ENCODE measurements at places on chromosomes 6 and 20.

DNA sequence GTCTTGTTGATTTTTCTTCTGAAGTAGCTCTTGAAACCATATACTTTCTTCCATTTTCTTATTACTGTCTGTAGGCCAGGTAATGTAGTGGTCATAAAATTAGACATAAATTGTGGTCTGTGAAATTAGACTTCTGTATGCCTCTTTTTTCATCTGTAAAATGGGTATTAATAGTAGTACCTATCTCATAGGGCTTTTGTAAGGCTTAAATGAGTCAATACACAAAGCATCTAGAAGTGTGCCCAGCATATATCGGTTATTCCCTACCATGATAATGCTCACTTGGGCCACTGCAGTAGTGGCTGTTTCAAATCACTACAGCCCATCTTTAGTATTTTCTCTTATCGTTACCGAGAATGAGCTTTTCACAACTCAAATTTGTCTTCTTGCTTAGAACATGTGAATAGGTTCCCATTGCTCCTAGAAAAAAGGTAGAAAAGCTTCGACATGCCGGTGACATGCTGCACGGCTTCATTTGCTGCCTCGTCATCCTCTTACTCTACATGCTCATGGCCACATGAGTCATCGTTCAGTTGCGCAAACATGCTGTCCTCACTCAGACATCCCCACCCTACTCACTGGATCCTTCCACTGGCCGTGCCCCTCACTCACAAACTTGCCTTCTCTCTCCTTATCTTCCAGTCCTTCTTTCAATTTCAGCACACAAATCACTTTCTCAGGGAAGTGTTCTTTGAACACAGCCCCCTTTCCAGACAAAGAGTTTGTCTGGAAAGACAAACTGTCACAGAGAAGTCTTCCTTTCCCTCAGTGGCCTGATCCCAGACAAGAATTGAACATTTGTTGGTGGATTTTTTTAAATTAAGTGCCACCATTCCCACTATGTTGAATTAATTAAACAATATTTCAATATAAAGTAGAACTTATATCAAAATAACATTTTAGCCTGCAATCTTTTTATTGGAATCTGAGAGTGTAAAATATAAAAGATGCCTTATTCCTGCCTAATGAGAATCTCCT is 32.2 kb upstream of the ERVFRD-1 start:
- peak; percentile 77 for DNase-seq

GRCh38 chr20:25083141-25083772 is 1.3 kb upstream of the VSX1 start:
- DNase-seq: no peak

- DNase-seq: peak; percentile 67
Measured at GRCh38 chr6:169620171-169621130, 81.4 kb downstream of the WDR27 start.

GRCh38 chr20:53488775-53489272 is 104.8 kb downstream of the ZNF217 start:
- no peak for DNase-seq

DNA sequence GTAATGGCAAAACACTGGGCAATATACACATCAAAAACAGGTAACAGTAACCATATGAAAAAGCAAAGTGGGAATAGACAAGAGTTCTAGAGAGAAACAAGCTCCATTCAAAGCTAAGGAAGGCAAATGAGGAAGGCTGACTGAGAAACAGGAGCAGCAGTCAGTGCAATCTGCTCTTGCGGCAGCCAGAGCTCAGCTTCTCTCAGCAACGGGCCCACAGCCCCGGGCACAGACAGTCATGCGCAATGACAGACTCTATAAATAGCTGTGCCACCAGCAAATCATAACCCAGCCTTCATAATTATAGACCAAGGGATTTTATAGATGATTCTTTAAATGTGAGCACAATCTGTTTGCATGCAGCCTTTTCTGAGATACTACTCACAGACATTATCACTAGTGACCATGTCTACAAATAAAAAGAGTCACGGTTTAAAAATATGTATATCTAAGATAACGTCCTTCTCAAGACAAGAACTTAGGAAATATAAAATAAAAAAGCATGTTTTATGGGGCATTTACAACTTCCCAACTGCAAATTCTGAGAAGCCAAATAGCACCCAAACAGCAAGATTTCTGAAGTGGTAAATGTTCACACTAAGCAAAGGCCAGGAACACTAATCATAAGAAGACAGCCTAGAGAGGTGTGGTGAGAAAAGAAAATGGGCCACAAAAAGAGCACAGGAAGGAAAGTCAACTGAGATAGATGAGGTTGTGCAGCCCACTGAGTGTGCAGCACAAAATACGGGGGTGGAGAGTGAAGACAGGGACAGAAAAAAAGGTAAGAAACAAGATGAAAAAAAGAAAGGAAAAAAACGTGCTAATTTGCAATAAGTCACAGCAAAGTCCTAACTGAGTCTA is 39.9 kb upstream of the BEND6 start:
- no peak for DNase-seq

GRCh38 chr6:22135395-22135794 is 161.4 kb downstream of the PRL start:
- DNase-seq: no peak

DNA sequence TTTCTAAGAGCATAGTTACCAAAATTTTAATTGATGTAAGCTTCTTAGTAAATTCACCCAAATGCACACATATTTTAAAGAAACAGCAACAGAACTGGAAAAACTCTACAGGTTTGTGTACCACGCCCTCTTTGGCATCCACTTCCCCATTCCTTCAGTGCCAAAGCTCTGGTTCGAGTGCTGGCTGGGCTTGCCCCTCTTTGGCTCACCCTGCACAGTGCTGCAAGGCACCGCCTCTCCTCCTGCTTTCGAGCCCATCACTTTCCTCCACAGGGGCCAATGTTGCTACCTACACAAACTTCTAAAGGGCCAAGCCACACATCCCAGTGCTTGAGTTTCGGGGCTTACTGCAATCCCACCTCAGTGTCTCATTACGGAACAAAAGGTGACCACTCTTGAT is 9.6 kb downstream of the LRP11 start:
- DNase-seq: no peak

DNA sequence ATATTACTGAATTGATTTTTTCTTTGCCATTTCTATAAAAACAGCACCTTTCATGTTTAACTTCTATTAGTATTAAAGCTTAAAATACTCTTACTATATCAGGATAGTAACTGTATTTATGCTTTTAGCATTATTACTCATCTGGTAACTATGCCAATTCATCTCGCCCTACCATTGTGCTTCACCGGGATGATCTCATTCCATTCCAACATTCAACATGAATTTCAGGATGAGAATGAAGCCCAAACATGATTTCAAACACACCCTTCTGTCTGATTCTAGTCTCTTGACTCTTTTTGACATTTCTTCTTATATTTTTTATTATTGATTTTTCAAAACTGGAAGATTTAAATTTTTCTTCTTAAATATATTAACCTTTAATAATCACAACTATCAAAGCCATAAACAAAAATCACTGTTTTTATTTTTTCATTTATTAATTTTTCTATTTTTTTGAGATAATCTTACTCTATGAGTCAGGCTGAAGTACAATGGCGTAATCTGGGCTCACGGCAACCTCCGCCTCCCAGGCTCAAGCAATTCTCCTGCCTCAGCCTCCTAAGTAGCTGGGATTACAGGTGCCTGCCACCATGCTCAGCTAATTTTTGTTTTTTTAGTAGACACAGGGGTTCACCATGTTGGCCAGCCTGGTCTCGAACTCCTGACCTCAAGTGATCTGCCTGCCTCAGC is 46.7 kb downstream of the GJA1 start:
- peak; percentile 83 for DNase-seq

- no peak for DNase-seq
Measured at GRCh38 chr20:49247792-49248191, 28.6 kb downstream of the DDX27 start.

GRCh38 chr6:3423439-3424184 is 33.2 kb downstream of the SLC22A23 start:
- no peak for DNase-seq

GRCh38 chr20:20611167-20611566 is 101.3 kb downstream of the RALGAPA2 start:
- DNase-seq: no peak

GRCh38 chr6:117674503-117674902 is 766 bp upstream of the NUS1 start:
- DNase-seq: no peak

- no peak for DNase-seq
Measured at GRCh38 chr20:62780204-62780603, 16.1 kb upstream of the MRGBP start.

DNA sequence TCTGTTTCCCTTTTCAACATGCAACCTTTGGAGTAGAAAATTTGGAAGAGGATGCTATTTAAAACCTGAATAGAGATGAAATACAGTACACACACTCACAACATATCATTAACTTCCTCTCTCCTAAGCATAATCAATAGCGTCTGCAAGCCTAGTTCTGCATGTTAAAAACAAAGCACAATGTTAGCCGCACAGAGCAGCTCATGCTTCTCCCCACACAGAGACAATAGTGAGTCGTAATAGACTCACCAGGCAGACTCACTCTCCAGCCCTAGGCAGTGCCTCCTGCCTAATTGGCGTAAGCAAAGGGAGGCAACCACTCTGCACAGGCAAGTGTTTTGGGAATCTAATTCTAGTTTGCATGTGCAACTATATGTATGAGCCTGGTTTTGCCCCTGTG is 45.8 kb upstream of the ARID1B start:
- peak; percentile 58 for DNase-seq

DNA sequence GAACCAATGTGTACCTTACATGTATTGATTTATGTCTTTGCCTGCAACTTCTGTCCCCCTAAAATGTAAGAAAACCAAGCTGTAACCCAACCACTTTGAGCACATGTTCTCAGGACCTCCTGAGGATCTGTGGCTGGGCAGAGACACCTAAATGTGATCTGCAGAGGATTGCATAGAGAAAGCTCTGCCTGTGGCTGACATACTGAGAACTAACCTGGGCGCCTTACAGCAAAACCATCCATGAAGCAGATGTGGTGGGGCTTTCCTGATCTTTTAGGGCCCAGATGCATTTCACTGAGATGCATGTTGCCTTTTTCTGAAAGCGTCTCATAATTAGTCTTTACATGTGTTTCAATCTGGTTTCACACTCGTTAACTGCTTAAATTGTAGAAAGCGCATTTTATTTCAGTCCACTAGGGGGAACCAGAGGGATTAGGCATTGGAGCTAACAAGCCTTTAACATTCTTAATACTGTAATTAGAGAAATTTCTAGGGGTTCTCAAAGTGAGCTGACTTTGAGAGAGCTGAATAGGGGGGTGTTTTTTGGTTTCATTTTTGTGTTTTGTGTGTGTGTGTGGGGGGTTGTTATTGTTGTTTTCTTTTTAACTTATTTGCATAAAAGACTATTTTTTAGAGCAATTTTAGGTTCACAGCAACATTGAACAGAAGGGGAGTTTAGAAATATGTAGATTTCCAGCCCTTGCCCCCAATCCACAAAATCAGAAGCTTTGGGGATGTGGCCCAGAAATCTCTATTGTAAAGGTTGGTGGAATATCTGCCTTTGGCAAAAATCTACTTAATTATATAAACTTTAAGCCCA is 50.9 kb upstream of the FAM184A start:
- peak; percentile 71 for DNase-seq

DNA sequence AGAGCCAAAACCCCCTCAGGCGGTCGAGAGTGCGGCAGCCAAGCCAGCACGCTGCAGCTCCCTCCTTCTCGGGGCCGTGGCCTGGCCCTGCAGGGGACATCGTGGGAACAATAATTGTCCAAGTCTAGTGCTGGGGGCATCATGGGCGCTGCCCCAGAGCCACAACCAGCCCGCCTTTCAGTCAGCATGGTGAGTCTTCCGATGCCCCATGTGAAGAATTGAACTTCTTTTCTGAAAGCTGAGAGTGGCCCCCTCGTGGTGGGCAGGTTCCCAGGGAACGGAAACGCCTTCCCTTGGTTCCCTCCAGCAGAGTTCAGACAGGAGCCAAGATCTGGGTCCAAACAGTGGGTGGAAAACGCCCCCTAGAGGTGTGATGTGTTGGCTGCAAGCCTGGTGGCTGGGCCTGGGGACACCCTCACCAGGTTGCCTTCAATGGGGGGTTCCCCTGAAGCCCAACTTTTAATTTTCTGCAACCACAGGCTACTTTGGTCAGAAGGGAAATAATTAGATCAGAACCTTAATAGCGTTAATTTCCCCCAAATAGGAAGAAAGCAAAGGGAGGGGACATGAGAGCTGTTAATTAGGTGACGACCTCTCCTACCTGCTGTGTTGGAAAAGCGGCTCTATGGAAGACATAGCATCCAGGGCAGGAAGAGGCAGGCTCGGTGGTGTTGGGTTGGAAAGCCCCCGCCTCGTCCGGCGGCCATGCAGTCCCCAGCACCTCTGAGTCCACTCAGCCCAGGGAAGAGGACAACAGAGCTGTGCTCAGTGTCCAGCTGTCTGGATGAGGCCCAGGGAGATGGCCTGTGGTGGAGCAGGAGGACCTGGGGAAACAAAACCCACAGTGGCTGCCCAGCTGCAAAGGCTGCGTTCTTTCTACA is 4.7 kb upstream of the MRGBP start:
- DNase-seq: peak; percentile 89

- no peak for DNase-seq
Measured at GRCh38 chr6:157685596-157686280, 137.3 kb upstream of the SNX9 start.

Data from fibroblast of upper back skin (primary cell).